ENCODE measurements at places on chromosomes 5 and 9.

GRCh38 chr9:4732890-4733289 lies 8.1 kb downstream of the AK3 start:
- DNase-seq = no peak

DNA sequence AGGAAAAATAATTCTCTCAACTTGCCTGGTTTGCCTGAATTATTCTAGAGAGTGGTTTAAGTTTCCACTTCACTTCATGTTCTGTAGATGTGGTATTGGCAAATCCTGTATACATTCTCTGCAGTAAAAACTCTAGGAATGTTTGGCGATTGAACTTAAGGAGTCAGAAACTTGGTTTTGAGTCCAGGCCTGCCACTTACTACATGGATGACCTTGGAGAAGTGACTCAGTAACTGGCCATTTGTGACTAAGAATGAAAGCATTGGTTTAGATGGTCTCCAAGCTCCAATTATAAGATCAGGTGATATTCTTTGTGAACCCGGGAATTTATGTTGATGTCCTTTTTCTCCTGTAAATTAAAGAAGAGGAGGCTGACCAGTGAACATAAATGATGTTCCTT lies 233.8 kb downstream of the GAS1 start:
- DNase-seq = no peak

DNA sequence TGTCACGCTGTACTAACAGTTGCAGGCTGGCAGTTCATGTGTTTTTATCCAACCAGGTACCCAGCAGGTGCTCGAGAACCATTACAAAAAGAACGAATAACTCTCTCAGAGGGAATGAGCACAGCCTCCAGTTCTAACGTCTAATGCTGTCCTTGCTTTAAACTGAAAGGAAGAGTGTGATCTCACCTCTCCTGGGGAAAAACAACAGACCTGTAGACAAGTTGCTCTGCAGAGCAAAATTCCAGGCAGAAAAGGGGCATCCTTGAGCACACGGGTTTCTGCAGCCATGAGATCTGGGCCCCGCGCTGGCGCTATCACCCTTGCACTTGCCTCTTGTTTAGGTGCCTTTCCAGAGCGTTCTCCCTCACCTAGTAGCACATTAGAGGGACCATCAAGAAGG lies 92.5 kb upstream of the DNAH5 start:
- DNase-seq = no peak

- no peak for DNase-seq
Measured at GRCh38 chr5:126865299-126865698, 88.4 kb downstream of the LMNB1 start.

DNA sequence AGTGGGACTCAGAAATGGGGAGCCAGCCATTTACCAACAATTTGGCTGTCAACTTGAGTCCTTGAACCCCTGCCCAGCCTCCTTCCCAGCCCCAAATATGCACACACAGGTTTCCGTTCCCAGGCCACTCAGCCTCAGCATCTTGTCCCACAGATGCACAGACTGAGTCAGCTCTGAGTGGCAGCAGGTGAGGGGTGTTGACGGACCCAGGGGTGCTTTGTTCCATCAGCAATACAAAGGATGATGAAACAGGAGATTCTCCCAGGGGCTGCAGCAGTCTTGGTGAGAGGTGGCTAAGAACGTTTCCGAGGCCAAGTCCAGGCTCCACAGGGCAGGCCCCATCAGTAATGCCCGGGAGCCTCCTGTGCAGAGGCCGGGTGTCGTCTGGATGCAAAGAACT lies 4.9 kb upstream of the OLFM1 start:
- DNase-seq = no peak

DNA sequence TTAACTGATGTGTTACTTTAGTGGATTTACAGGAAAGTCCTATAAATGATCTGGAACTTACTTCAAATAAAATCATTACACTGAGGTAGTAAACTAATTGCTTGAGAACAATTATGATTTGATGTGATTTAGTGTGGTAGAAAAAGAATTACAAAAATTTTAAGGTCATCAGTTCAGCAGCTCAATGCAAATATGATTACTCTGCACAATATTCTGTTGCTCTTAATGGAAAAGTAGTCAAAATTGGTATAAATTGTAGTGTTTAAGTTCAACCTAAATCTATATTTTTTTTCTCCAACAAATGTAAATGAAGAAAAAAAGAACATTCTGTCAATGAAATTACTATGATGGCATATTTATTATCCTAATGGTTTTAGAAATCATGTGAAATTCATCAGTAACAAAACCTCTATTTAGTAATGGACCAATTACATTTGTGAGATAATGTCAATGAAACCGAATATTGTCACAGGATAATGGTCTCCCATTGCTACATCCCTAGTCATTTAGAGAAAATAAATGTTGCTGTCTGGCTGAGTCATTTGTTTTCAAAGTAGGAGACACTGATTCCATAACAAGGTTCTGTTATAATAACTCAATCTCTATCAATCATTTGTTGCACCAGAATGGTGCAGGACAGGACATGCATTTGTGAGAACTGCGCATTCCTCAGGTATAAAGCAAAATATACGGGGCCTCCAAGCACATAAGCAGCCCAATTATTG lies 177.1 kb downstream of the NFIB start:
- no peak for DNase-seq

DNA sequence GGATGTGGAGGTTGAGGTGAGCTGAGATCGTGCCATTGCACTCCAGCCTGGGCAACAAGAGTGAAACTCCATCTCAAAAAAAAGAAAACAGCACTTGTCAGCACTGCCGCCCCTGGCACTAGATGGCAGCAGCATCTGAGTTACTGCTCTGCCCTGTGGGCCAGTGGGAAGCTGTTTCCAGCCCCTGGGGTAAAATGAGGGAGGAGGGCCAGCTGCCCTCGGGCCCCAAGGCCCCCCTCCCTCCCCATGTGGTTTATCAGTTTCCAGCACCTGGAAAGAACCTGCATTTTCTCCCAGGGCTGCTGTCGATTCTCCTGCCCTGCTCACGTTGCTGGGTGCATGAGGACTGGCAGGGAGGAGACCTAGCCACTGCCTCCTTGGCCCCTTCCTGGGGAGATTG lies 13.2 kb upstream of the CEL start:
- no peak for DNase-seq

- DNase-seq = no peak
Measured at GRCh38 chr5:113153512-113154097, 177.0 kb downstream of the DCP2 start.

DNA sequence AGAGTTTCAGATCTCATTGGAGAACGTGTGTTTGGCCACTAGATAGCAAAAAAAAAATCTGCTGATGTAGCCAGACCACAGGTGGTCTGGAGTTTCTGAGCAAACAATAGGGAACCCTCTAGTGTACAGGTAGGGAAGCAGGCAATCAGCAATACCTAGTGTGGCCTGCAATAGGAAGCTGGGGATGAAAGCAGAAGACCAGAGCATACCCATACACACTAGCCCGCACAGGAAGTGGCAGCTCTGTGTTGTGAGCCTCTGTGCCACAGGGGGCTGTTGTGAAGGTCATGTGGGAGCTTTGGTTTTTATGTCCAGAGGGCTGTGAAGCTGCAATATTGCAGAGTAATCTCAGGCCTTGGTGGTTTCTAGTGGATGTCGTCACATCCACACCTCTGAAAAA lies 81.2 kb downstream of the MTAP start:
- DNase-seq = no peak

DNA sequence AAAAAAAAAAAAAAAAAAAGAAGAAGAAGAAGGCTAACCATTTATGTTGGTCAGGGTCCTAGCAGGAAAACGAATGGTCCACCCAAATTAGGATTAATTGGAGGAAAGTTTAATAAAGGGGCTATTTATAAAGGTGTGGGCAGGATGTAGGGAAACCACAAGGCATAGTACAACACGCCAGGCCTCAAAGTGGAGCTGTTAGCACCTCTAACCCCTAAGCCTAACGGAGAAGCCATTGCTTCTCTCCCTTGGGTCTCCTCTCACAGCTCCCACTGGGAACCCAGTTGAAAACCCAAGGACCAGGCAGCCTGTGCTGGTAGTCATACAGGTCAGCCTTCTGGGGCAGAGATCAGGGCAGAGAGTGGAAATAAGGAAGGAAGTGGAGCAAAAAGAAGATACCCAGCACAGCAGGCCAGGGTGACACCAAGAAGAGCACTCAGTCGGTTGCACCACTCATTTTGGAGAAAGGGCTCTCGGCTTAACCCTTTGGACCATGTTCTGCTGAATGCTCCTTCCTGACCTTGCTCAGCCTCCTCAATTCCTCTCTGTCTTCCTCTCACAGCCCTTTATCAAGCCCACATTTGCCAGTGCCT lies 8.8 kb upstream of the GLIPR2 start:
- no peak for DNase-seq

All from stimulated activated CD4-positive, alpha-beta T cell treated with anti-CD3 and anti-CD28 coated beads, Interleukin-15, amount 100 ng/mL, for 1 hour (primary cell).